Esophagus muscularis mucosa (tissue), 4 donors: ENCODE measurements at places on chromosomes 5 and 9. TPM values are rescaled to one million over a fixed set of nuclear protein-coding genes. Genes with fewer than 3 reads are reported as not detected.
A peak's percentile ranks its signal among the peaks of the same experiment; 100 is the strongest.

The PTGS1 gene
- 119 TPM for total RNA-seq

The IL3 gene
- total RNA-seq, result not detected

The SPINK4 gene
- total RNA-seq, result not detected

The EQTN gene
- total RNA-seq, result not detected

The BTNL8 gene
- total RNA-seq, result 0.17 TPM

The TEX10 gene
- total RNA-seq, result 11.8 TPM

The GRXCR2 gene
- total RNA-seq, result not detected

The PROB1 gene
- 5.1 TPM for total RNA-seq

The PCDHGB1 gene
- total RNA-seq, result 2.7 TPM

The PCDHB15 gene
- total RNA-seq, result 4.8 TPM

GRCh38 chr5:33482335-33482734 lies 41.6 kb downstream of the TARS1 start:
- DNase-seq, result no peak

- no peak for DNase-seq
Measured at GRCh38 chr5:77630114-77630680, 8.3 kb downstream of the OTP start.

DNA sequence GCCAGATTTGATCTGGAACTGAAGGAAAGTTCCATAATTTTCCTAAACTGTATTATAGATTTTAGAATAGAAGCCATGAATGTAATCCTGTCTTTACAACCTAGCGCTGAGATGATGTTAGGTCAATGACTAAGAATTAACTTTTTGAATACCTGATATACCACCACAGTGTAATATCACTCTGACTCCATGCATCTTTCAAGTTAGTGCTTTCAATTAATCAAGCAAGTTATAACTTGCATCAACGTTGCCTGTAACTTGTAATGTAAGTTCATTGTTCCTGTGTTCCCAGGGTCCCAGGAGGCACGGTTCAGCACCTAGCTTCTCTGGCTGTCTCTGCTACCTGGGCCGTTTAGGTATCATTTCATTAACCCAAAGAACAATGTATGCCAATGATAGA lies 139.3 kb downstream of the CSNK1G3 start:
- DNase-seq, result no peak

- no peak for DNase-seq
Measured at GRCh38 chr5:33114361-33114760, 326.4 kb upstream of the TARS1 start.

GRCh38 chr9:18189871-18190670 lies 283.9 kb upstream of the ADAMTSL1 start:
- DNase-seq, result no peak

GRCh38 chr5:31866166-31866565 lies 227.2 kb downstream of the PDZD2 start:
- DNase-seq, result no peak

DNA sequence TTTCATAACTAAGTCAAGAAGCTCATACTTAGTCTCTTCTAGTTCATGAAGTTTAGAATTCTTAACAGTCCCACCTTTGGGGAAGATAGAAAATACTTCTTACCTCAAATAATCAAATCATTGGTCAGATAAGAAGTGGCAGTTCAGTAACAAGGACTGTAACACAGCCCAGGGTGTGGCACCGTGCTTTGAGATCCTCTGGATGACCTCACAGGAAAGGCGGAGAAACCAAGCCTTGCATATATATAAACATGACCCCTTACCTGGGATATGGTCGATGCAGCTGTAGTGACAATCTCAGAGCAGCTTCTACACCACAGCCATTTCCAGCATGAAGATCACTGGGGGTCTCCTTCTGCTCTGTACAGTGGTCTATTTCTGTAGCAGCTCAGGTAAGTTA lies at the start of gene SPINK7:
Gene SPINK7, plus strand, starts transcription at position 271 of the 400 bp plus-strand sequence. Its CDS starts 61 bp downstream, at position 332.
- no peak for DNase-seq

DNA sequence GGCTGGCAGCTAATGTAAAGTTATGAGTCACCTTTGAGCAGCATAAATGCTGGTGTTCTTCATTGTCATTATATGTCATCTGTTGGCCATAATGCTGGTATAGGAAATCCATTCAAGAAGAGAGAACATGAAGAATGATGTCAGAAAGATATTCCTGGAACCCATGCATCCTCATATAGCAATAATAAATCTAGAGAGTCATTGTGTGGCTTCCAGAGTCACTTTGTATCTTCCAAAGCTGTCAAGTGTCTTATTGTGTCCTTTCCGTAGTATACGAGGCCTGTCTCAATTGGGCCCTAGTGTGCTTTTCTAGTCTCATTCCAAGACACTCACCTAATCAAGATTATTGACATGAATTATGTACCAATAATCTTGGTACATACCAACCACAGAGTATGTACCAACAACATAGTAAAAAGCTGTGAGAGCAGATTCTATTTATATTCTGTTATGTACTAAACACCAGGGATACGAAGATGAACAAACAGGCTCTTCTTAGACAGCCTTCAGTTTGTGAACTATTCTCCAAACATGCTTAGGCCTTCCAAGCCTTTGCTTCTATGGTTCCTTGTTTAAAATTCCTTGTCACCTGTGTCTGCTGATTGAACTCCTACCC lies 110.1 kb downstream of the ERCC6L2 start:
- no peak for DNase-seq

- DNase-seq, result no peak
Measured at GRCh38 chr5:108942701-108943100, 195.0 kb downstream of the FER start.

DNA sequence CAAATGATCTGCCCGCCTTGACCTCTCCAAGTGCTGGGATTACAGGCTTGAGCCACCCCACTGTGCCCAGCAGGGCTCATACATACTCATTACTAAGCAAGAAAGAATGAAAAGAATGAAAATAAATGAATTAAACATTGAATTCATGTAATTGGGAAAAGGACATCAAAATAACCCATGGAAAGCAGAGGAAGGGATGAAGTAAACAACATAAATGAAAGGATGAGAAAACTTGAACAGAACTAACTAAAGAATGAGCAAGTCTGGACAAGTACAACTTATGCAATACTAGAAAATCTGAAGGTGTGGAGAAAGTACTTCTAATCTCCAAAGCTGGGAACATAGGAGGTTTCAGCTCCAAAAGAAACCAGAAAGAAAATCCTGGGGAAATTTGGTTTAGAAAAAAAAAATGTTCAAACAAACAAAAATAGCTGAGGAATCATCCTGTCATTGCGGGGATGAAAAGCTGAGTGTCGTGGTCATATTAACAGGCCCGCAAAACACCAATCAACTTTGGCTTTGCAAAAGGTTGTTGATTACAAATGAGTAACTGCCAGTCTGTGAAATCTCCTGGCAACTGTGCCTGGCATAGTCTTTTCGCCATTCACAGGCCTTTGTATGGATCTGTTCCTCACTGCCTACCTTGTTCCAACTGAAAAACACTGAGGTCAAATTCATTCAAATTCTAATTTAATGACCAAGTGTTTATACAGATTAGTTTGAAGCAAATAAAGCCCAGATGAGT lies 2.3 kb upstream of the AK3 start:
- no peak for DNase-seq

DNA sequence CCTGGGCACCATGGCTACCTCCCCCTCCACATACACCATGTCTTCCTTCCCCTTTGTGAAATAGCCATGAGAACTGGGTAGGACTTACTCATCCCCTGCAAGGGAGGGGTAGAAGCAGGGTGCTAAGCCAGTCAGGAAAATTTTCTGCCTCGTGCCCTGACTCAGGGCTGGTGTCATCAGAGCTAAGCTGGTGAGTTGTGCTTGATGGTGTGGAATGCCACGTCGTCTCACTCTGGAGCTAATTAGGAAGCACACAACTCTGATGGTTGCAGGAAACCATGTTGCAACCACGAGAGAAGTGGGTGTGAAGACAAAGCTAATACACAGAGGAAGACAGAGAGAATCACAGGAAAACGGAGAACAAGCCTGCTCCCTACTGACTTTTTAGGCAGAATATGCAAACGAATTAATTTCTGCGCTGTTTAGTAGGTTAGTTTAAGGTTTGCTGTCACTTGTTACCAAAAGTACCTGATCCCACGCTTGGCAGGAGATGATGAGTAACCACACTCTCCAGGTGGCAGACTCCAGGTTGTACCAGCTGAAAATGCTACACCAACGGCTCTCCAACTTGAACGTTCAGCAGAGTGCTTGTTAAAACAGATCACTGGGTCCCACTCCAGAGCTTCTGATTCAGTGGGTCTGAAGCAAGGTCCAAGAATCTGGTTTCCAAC lies 54.5 kb downstream of the STK10 start:
- no peak for DNase-seq

DNA sequence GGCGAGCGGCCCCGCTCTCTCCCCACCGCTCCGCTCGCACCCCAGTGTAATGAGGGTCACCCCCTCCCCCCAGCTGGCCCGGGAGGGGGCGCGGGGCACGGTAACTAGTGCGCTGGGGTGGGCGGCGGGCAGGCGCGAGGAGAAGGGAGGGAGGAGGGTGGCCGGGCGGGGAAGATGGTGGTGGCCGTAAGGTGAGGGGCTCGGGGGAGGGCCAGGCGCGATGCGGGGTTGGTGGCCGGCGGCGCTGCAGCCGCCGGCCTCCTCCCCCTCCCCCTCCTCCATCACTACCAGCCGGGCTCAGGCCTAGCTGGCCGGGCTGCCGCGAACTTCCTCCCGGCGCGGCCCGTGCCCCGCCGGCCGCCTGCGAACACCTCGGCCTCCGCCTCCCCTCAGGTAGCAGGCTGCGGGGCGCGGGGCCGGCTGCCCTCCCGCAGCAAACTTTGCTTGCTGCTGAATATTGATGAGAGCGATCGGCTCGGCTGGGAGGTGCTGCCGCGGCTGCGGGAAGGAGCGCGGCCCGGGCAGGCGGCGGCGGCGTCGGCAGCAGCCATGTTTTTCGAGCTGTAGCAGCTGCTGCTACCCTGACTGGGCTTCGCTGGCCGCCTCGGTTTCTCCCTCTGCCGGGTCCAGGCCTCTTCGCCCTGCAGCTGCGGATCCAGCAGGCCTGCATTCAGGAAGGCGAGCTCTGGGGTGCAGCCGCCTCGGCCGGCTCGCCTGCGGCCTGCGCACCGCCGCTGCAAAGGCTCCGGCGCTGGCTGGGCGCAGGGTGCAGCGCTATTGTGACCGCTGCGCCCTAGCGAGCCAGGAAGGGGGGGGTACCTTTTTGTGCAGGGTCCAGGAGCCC lies 502 bp downstream of the NSD1 start:
- no peak for DNase-seq

DNA sequence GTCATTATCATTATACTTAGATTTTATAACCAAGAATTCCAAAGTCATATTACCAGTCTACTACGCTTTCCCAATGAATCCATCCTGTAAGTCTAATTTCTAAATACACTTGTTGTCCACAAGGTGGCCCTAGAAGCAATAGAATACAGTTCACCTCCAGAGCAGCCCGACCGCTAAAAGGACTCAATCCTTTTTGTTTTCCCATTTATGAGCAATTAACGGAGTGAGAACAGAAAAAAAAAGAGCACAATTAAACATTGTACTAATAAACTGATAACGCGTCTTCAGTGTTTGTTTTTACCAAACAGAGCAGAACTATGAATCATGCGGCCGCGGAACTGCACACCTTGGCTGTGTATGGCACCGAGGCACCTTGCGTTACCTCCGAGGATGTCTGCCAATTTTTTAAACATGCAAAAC lies 160.7 kb upstream of the DAPK1 start:
- DNase-seq, result peak; percentile 82

GRCh38 chr9:328453-328852 lies 113.8 kb downstream of the DOCK8 start:
- no peak for DNase-seq

DNA sequence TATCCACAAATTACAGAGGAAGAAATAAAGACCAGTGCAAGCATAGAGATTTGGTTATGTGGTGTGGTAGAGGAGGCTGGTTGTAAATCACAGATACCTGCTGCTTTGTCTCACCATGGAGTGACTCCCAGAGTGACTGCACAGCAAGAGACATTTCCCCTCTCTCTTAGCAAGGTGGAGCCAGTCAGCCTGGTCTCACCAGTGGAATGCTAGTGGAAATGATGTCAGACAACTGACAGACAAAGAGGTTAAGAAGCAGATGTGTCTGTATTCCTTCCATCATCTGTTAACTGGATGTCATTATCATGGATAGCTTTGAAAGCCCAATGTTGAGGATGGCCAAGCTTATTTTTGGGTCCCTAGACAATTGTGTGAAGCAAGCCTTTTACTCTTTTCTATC lies 509.4 kb upstream of the SEMA6A start:
- no peak for DNase-seq

- no peak for DNase-seq
Measured at GRCh38 chr5:62326702-62327101, 20.7 kb downstream of the KIF2A start.

- no peak for DNase-seq
Measured at GRCh38 chr9:78863531-78863930, 566.6 kb downstream of the PSAT1 start.

GRCh38 chr9:83185488-83186154 lies 122.7 kb upstream of the RASEF start:
- peak; percentile 70 for DNase-seq

DNA sequence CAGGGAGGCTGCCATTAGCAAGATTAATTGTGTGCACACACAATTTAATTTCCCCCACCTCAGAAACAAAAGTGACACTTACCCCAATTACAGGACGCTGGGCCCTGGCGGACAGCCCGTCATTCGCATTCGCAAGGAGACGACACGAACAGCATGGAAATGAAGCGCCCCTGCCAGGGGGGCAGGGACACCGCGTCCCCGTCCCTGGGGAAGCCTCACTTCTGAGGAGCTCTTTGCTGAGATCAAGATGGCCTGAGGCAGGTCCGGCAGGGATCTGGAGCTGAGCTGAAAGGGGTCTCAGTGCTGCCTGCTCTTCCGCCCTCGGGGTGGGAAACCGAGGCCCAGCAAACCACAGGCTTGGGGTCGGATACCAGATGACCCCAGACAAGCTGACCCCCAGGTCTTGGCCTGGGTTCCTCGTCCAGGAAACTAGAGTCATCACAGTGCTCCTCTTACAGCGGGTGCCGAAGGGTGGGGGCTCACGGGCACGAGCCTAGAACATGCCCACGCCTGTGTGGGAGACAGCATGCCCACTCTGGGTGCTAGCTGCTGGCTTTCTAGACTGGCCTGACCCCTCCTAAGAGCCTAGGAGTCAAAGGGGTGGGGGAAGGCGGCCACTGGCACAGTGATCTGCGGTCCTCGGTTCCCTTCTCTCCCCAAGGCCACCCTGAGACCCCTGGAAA lies 103.2 kb downstream of the VAV2 start:
- no peak for DNase-seq

DNA sequence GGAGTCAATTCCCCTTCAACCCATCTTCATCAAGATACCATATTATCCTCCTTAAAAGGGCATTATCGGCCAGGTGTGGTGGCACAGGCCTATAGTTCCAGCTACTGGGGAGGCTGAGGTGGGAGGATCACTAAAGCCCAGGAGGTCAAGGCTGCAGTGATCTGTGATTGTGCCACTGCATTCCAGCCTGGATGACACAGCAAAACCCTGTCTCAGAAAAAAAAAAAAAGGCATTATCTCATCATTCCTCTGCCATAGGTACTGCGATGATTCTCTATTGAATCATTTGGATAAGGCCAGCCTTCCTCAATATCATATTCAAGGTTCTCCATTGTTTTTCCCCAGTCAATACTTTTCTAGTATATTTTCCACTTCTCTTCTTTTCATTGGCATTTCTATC lies 39.2 kb upstream of the RAB3C start:
- DNase-seq, result no peak
